ENCODE measurements at places on chromosomes 1 and 21.
A peak's percentile ranks its signal among the peaks of the same experiment; 100 is the strongest.

DNA sequence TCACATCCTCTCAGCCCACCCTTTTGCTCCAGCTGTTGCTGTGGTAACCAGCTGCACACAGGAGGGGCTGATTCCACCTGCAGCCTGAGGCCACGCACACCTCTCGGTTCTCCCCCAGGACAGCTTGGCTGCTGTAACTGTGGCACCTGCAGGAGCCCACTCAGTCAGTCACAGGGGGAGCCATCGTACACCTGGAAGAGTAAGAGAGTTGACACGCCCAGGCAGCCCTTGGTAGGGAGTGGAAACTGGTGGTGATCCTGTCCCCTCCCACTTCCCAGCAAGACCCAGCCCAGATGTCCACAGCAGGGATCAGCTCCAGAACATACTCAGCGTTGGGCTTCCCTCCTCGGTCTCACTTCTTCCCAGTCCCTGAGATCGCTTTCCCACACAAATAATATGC is 32.2 kb upstream of the BACE2 start:
- no peak for DNase-seq

DNA sequence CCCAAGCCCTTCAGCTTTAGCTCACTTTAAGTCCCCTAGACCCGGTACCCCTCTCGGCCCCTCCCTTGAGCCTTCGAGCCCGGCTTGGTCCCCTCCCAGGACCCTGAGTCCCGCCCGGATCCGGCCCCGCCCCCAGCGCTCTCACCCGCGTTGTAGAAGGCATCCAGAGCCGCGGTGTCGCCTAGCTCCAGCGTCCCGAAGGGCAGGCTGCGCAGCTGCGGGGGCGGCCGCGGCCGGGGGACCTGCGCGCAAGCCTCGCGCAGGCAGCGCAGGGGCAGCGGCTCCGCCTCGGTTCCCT is 699 bp downstream of the MAP3K6 start:
- DNase-seq: peak; percentile 67

DNA sequence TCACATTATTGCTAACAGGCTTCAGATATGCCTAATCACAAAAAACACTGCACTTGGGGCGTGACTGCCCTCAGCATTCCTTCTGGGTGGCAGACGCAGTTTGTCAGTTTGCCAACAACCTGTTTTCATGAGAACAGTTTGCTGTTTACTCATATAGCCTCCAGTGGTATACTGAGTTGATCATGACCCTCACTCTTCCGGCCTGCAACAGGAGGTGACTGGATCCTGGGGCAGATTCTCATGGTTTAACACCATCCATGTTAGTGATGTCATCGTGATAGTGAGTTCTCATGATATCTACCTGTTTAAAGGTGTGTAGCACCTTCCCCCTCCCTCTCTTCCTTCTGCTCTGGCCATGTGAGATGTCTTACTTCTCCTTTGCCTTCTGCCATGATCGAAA is 555.2 kb downstream of the PLPP3 start:
- DNase-seq: no peak

DNA sequence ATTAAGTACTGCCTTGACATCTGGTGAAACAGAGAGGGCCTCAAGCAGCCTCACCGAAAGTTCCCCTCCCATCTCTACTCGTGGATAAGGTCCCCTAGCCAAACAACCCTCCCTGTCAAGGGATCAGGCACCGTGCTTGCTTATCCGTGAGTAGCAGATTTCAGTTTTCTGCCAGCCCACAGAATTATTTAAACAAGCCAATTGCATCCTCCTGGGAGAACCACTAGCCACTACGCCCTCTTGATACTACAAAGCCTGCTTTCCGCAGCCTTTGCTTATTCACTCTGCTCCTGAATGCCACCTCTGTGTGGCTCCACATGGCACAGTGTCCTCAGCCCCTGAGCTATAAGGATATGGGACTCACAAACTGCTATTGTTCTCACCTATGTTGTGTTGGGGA is 5.9 kb upstream of the TFF2 start:
- no peak for DNase-seq

GRCh38 chr1:110211496-110212168 is 1.5 kb downstream of the KCNC4 start:
- DNase-seq: no peak

GRCh38 chr1:241817331-241817792 is 30.6 kb upstream of the EXO1 start:
- DNase-seq: no peak

- no peak for DNase-seq
Measured at GRCh38 chr1:223077247-223077833, 65.7 kb downstream of the TLR5 start.

Data from cerebellum (tissue), 4 donors.